Stimulated activated CD8-positive, alpha-beta memory T cell treated with anti-CD3 and anti-CD28 coated beads, Interleukin-2, amount 100 ng/mL, for 1 hour (primary cell): ENCODE measurements at places on chromosomes 1 and 21.

- DNase-seq: no peak
Measured at GRCh38 chr1:186244825-186245224, 130.2 kb downstream of the TPR start.

GRCh38 chr1:167713330-167714081, 8.3 kb upstream of the MPZL1 start:
- no peak for DNase-seq

GRCh38 chr21:45555557-45556301, 13.5 kb upstream of the SLC19A1 start:
- DNase-seq: no peak

- DNase-seq: no peak
Measured at GRCh38 chr21:31987696-31988095, 114.9 kb downstream of the HUNK start.
